AG20443 (cell line): ENCODE measurements at places on chromosomes 4 and X.

GRCh38 chr4:31601793-31602192, 881.6 kb downstream of the PCDH7 start:
- no peak for DNase-seq

- peak; percentile 34 for DNase-seq
Measured at GRCh38 chrX:17474892-17475291, 99.9 kb downstream of the NHS start.

- DNase-seq = no peak
Measured at GRCh38 chr4:142500966-142501365, 345.1 kb downstream of the INPP4B start.

- DNase-seq = no peak
Measured at GRCh38 chr4:74941123-74941522, 8.2 kb downstream of the PARM1 start.
